ENCODE measurements at places on chromosomes 11 and 22. TPM values are rescaled to one million over a fixed set of nuclear protein-coding genes. Genes with fewer than 3 reads are reported as not detected.

The OR51B2 gene
- total RNA-seq = not detected

The TMPRSS4 gene
- total RNA-seq = 234 TPM

The MMP11 gene
- total RNA-seq = 4.4 TPM

The OR52E1 gene
- total RNA-seq = not detected

- no peak overlapping the region for H3K4me3 ChIP-seq
- H3K27me3 ChIP-seq = no peaks in the 10 kb centered on the region
- H3K36me3 ChIP-seq = no peaks in the 10 kb centered on the region
- peaks cover 13% of the 10 kb centered on the region for H3K4me1 ChIP-seq
- DNase-seq = no peak
Observed at GRCh38 chr22:28955817-28956216, 72.4 kb downstream of the ZNRF3 start.

DNA sequence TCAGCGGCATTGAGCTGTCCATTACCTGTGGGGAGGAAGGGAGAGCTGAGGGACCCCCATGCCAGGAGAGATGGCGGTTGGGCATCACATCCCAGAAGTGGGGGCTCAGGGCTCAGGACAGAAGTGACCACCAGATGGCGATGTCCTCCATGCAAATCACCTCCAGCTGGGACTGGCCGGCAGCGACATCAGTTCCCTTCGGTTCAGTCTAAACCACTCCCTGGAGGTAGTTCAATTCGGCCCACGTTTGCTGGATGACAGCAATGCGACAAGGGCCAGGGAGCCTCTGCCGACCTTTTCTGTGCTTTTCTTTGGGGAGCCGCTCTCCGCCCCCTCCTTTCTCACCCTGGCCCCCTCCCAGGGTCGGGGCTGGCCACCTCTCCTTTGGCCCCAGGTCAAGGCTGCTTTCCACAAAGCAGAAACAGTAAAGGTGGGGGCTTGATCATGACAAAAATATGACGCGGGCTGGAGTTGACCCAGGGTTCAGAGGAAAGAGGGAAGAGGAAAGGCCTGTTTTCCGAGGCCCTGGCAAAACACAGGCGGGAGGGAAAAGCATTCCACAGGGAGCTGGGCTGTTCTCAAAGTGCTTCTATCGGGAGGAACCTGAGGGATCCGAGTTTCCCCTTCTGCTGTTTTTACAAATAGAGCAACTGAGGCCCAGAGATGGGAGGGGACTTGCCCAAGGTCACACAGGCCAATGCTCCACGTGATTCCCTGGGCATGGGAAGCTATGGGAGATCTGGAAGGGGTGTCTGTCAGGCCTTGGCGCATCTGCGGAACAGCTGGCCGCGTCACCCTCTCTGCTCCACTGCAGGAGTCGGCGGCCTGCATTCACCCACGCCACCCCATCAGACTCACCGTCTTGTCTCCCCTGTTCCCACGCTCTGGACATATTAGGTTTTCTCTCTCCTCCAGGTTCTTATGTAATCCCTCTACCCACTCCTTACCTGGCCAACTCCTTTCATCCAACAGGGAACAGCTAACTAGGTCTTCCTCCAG, 54.7 kb downstream of the FBXO7 start:
- no peak overlapping the region for H3K4me3 ChIP-seq
- no peaks in the 10 kb centered on the region for H3K36me3 ChIP-seq
- peak overlapping the region; percentile 79 for H3K27ac ChIP-seq

DNA sequence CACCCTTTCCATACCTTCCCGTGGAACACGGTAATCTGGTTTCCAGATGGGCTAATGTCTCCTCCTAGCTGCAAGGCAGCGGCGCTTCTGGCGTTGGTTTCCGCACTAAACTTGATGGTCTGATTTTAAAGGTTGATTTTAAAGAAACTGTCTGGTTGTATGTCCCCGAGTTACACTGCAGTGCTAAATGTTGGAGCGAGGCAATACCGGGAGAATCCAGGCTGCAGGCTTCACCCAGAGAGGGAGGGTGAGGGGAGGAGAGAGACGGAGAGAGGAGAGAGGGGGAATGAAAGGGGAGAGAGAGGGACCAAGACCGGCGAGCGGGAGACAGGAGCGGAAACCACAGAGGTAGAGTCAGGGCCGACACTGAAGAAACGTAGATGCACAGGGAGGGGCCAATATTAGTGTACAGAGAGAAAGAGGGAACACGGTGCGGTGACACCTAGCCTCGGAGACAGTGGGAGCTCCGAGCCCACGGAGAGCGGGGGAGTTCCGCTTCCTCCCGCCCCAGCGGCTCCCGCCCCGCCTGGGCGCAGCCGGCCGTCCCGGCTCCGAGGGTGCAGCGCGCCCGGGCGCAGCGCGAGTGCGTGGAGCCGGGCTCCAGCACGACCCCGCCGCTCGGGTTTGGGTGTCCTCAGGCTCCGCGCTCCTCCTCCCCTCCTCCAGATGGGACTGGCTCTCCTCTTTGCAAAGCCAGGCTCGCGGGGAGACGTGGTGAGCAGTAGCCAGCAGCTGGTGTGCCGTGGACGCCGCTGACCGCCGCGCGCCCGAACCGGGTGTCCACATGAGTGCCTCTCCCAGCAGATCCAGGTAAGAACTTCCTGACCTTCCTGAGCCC, 71.9 kb upstream of the GRAMD1B start:
- H3K27ac ChIP-seq = no peak overlapping the region
- no peaks in the 10 kb centered on the region for H3K36me3 ChIP-seq
- H3K4me1 ChIP-seq = peaks cover 3% of the 10 kb centered on the region
- peak; percentile 76 for DNase-seq
- peaks cover 5% of the 10 kb centered on the region for H3K27me3 ChIP-seq

GRCh38 chr22:37449331-37450001, 22.2 kb upstream of the ELFN2 start:
- no peak overlapping the region for H3K4me3 ChIP-seq
- peak; percentile 50 for DNase-seq
- H3K27me3 ChIP-seq = no peaks in the 10 kb centered on the region
- no peaks in the 10 kb centered on the region for H3K36me3 ChIP-seq
- H3K27ac ChIP-seq = no peak overlapping the region
